Suppressor macrophage (primary cell): ENCODE measurements at places on chromosomes 13 and 19.

GRCh38 chr19:33624586-33624985, 2.8 kb downstream of the CHST8 start:
- no peak for DNase-seq

- peak; percentile 92 for DNase-seq
Observed at GRCh38 chr19:12676384-12676792, 5.3 kb downstream of the DHPS start.

GRCh38 chr13:43307921-43308433, 284.6 kb downstream of the DNAJC15 start:
- peak; percentile 95 for DNase-seq

DNA sequence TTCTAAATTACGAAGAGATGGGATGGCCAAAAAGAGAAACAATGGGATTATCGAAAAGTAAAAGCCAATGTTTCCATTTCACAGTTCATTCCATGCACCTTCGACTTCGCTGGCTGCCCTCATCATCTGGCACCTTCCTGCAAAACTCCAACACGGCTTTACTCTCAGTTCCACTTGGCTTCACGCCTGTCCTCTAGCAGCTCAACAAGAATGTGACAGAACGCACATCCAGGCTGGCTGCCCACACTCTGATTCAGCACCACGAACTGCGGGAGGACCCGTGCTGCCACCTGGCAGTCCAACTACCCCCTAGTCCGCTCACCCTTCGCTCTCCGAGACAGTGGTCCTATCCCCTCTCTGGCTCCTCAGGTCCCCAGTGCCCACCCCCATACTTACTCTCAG, 11.7 kb downstream of the ATP7B start:
- DNase-seq, result no peak

GRCh38 chr19:19613506-19613905, 5.0 kb downstream of the PBX4 start:
- DNase-seq, result no peak

GRCh38 chr13:29140277-29140676, 320.1 kb downstream of the MTUS2 start:
- no peak for DNase-seq

GRCh38 chr13:35723821-35724220, 247.3 kb upstream of the MAB21L1 start:
- no peak for DNase-seq
